ENCODE measurements at places on chromosomes 4 and X.
A peak's percentile ranks its signal among the peaks of the same experiment; 100 is the strongest.

GRCh38 chrX:37921758-37922157 is 74.4 kb upstream of the DYNLT3 start:
- DNase-seq, result no peak

DNA sequence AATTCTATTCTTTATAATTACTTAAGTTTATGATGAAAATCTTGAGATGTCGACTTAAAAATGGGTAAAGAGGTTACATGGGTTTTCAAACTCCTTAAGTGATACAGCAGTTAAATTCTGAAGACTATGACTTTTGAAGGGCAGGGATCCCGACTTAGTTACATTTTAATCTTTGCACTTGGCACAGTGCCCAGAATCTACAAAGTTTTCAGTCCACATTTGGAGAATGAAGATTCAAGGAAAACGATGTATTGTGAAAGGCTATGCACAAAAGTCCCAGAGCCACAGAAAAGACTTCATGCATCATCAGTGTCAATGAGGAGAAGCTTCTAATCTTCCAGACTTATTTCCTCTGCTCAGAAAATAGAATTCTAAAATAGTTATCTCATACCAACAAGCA is 36.3 kb upstream of the GRPR start:
- DNase-seq, result no peak

GRCh38 chr4:146165840-146166239 is 9.7 kb upstream of the LSM6 start:
- no peak for DNase-seq

GRCh38 chr4:24260923-24261564 is 323.3 kb downstream of the DHX15 start:
- no peak for DNase-seq

DNA sequence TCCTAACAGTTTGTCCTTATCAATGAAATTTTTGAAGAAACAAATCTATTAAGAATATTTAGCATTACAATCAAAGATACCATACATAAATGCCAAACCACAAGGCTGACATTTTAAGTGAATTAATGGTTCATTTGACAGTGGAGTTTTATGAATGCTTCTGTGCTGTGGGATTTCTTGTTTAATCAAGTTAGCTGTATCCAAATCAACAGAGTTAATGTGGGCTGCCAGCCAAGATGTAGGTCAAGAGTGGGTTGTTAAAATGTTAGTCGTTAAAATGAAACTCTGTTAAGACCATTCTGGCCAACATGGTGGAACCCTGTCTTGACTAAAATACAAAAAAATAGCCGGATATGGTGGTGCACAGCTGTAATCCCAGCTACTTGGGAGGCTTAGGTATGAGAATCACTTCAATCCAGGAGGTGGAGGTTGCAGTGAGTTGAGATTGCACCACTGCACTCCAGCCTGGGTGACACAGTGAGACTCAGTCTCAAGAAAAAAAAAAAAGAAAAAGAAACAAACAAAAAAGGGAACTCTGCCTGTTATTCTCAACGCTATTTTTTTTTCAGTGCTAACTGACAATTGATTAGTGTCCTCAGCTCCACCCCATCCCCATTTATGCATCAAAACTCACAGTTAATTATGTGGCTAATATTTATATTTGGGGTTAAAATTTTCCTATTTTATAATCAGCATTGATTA is 20.2 kb downstream of the GPAT3 start:
- DNase-seq, result no peak

DNA sequence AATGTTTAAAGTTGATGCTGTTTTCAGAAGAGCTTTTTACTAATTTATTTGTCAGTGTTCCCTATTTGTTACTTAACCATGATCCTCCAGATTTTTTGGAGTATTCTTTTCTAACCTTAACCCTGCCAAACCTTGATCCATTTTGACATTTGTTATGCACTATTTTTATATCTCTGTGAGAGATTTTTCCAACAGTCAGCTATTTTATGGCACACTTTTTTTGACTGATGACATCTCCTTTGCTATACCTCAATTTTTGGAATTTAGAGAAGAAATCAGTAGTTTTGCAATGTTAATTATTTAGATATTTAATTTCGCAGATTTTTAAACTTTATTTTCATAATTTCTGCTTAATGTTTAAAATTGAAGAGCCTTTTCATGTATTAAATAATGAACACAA is 66.0 kb downstream of the CPEB2 start:
- DNase-seq, result no peak

DNA sequence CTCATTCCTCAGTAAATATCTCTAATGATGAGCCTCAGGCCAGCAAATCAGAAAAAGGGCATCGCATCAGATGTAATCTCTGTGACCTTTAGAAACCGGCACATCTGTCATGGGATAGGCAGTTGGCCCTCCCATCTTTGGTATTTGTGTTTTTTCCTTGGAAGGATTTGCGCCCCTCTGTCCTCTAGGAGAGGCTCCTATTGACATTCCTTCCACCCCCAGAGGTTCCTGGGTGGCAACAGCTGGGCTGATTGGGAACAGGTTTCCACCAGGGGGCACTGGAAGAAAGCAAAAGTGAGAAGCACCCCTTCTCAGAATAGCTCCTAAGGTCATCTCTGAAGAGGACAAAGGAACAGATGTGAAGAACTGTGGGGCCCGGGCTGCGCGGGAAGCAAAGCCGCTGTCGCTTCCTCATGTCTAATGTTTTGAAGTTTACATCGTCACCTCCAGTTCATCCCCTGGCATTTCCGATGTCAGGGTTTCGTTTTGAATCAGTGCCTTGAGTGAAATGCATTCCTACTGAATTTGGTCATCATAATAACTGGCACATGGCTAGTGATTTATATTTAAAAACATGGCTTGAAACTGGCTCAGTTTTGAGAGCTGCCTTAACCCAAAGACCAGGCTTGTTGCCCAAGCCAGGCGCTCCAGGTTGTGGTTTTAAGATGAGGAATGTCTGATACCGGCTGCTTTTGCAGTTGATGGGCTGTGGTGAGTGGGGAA is 6.2 kb downstream of the TXK start:
- peak; percentile 10 for DNase-seq

GRCh38 chr4:97144199-97144598 is 999.1 kb downstream of the STPG2 start:
- DNase-seq, result no peak

GRCh38 chr4:76984127-76984526 is 34.6 kb downstream of the SEPTIN11 start:
- DNase-seq, result no peak

GRCh38 chr4:24144381-24144780 is 254.5 kb upstream of the PPARGC1A start:
- DNase-seq, result no peak

- no peak for DNase-seq
These were observed 104.7 kb downstream of the RASL11B start for GRCh38 chr4:52966781-52967180.

- no peak for DNase-seq
These were observed 132.2 kb upstream of the SLC34A2 start for GRCh38 chr4:25523405-25523804.

- DNase-seq, result no peak
These were observed 267.1 kb downstream of the ARHGAP24 start for GRCh38 chr4:85741921-85742591.

DNA sequence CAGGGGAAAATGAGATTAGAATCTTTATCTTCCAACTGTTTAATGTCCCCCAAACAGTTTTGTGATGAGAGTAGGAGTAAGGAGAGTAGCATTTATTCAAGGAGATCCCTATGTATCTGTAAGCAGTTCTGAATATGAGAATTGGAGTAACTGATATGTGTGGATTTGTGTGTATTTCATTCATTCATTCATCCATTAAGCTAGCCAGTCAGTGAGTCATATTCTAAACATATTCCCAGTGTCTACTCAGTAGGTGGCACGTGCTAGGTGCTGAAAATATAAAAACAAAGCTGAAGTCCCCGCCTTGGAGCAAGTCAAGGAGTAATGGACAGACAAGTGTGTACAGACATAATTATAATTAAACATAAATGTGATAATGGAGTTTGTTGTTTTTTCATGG is 12.4 kb upstream of the STX18 start:
- DNase-seq, result no peak

DNA sequence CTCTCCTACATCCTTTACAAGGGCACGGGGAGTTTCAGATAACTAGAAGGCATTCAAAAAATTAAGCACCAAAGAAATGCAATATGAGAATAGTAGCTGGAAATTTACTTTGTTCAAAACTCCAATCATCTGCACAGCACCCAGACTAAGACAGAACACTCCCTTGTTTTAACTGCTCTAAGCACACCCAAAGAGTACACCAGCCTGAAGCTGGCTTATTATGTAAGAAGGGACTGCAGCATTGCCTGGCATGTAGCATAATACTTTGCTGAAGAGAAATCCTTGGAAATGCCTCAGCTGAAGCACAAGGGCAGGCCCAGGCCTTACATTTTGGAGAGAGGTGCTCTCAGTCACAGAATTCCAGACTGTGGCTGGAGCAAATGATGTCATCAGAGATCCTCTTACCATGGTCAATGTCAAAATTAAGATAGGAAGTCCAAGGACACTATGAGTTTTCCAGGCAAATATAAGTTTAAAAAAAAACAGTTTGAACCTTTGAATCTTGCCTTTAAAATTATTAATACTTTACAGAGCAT is 14.8 kb downstream of the ARHGEF6 start:
- no peak for DNase-seq

DNA sequence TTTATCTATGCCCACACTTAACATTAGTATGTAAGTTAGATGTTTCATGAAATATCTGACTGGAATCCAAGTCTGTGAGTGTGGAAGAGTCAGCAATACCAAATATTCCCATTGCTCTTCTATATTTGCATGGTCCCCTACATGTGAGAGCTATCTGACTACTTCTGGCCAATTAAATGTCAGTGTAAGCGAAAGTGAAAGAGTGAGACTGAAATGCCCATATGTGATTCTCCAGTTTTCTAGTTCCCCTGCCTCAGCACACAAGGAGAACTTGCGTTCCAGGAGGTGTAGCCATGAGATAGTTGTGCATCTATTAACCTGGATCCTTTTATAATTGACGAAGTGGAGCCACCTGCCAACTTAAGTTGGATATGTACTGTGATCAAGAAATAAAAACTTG is 50.1 kb upstream of the GLRB start:
- DNase-seq, result no peak

DNA sequence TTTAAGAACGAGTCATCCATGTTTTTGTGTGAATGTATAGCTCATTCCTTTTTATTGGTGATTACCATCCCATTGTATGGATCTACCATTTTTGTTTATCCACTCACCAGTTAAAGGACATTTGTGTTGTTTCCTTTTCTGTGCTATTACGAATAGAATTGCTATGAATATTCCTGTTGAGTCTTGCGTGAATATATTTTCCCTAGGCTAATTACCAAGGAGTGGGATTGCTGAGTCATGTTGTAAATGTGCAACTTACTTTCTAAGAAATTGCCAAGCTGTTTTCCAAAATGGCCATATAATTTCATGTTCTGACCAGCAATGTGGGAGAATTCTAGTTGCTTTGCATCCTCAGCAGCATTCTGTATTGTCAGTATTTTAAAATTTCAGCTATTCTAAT is 51.3 kb downstream of the YIPF6 start:
- DNase-seq, result no peak

GRCh38 chrX:147838465-147839131 is 73.1 kb upstream of the FMR1 start:
- no peak for DNase-seq

DNA sequence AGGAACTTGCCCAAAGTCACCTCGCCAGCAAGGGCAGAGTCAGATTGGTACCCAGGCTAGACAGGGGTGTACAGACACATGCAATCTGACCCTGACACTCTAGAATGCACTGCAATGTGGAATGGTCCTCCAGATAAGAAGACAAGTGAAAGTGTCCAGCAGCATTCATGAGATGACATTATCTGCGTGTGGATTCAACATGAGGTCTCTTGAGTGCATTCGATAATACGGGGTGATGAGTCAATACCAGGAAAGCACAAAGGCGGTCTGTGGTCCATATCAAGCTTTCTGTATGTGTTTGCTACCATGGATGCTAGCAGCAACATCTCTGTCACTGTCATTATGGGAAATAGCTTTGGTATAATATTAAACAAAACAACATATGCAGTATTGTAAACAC is 6.8 kb upstream of the XAGE3 start:
- no peak for DNase-seq

DNA sequence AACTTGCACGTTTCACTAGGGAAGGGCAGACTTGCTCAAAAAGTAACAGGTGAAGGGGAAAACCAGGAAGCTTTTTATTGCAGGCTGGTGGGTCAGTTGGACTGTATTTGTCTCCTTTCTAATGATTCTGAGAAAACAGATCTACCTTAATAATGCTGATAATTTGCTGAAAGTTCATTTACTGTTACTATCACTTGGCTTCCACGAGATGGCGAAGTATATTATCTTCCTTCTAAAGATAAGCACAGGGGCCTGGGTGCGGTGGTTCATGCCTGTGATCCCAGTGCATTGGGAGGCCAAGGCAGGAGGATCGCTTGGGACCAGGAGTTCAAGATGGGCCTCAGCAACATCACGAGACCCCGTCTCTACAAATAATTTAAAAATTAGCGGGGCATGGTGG is 16.4 kb downstream of the CCKAR start:
- no peak for DNase-seq

- no peak for DNase-seq
These were observed 54.7 kb downstream of the SLITRK4 start for GRCh38 chrX:143581240-143581639.

DNA sequence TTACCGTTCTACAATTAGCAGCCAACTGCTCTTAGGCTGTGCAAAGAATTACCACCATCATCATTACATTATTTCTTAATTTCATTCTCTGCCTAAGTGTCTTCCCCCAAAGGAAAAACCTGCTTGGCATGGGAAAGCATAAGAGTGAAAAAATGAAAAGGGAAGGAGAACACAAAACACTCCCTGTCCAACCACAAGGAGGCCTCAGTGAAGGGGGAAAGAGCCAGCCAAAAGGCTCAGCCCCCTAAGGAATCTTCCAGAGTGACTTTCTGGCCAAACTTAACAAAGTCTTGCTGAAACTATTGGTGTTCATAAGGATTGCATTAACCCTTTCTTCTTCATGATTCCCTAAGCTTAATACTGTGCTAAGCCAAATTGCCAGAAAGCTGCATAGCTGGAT is 287.4 kb downstream of the SMARCA1 start:
- peak; percentile 48 for DNase-seq

GRCh38 chrX:33207056-33207455 is 4.3 kb downstream of the DMD start:
- DNase-seq, result no peak

DNA sequence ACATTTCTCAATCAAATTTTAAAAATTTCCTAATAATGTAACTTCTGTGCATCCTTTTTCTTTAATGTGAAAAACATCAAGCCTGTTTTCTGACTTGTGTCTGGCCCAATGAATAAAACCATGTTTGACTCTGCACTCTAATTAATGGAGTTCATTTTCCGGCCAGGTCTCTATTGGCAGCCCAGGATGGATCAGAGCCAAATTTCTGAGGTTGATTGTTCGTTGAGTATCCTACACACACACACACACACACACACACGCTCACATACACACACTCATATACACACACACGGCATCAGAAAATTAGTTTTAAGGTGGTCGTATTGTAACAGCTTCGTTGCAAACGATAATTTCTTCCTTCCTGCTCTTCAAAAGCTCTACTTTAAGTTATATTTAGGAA is 28.9 kb upstream of the TLL1 start:
- peak; percentile 85 for DNase-seq

GRCh38 chr4:174561560-174561959 is 39.3 kb upstream of the HPGD start:
- no peak for DNase-seq
